ENCODE measurements at places on chromosomes 13 and 19.

GRCh38 chr13:36887758-36888521 is 32.1 kb downstream of the SMAD9 start:
- no peaks in the 10 kb centered on the region for H3K36me3 ChIP-seq
- H3K4me1 ChIP-seq: no peaks in the 10 kb centered on the region
- DNase-seq: no peak
- H3K27ac ChIP-seq: no peak overlapping the region

DNA sequence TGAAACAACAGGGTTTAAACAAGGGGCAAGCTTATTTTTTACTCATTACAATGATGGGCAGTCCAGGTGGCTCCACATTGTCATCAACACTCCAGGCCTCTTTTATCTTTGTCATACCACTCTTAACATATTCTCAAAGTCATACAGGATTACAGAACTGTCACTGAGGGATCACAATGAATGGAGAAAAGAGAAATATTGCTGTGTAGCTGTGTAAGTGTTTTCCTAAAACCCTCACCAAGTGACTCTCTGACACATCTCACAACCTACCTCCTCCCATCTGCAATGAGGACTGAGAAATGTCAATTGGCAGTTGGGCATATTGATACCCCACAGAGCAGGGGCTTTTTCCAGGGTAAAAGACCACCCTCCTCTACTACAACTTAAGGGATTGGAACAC is 562.1 kb downstream of the TBC1D4 start:
- no peak for DNase-seq
- no peak overlapping the region for H3K27ac ChIP-seq
- H3K4me1 ChIP-seq: no peaks in the 10 kb centered on the region
- H3K4me3 ChIP-seq: no peak overlapping the region
- H3K36me3 ChIP-seq: no peaks in the 10 kb centered on the region

GRCh38 chr19:16654140-16654539 is 5.8 kb downstream of the SMIM7 start:
- H3K36me3 ChIP-seq: peaks cover 68% of the 10 kb centered on the region
- no peaks in the 10 kb centered on the region for H3K27me3 ChIP-seq
- H3K27ac ChIP-seq: no peak overlapping the region
- H3K4me3 ChIP-seq: no peak overlapping the region
- no peak for DNase-seq

DNA sequence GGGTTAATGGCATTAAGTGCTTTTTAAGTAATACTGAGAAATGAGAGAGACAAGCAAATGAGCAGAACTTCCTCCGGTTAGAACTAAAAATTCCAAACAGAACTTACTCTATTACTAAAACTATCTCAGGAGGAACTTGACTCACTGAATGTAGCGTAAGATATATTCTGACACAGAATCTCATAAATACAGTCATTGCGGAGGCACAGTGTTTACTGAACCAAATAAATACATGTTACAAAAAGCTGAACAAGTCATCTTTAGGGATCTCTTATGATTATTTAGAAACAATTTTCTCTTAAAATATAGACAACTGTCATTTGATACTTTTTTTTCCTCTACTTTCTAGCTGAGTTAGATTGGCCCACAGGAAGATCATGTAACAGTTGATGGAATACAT is 283.1 kb downstream of the KLF12 start:
- no peaks in the 10 kb centered on the region for H3K27me3 ChIP-seq
- no peak overlapping the region for H3K4me3 ChIP-seq
- DNase-seq: no peak
- H3K4me1 ChIP-seq: no peaks in the 10 kb centered on the region
- no peaks in the 10 kb centered on the region for H3K36me3 ChIP-seq

DNA sequence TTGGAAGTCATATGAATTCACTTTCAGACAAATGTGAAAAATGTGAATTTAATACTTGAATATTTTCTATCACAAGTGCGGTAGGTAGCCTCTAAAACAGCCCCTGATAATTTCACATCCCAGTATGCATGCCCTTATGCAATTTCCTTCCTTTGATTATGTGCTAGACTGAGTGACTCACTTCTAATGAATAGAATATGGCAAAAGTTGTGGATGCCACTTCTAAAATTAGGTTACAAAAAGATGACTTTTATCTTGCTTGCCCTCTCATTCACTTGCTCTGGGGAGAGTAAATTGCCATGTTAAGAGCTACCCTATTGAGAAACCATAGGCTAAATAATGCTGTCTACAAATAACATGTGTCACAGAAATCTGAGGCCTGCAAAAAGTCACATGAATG is 402.5 kb upstream of the PCDH9 start:
- H3K27ac ChIP-seq: no peak overlapping the region
- H3K4me3 ChIP-seq: no peak overlapping the region
- H3K36me3 ChIP-seq: no peaks in the 10 kb centered on the region
- no peak for DNase-seq
- H3K4me1 ChIP-seq: no peaks in the 10 kb centered on the region
- no peaks in the 10 kb centered on the region for H3K27me3 ChIP-seq

GRCh38 chr19:28500982-28501630 is 711.8 kb downstream of the UQCRFS1 start:
- H3K27ac ChIP-seq: no peak overlapping the region
- DNase-seq: no peak
- H3K27me3 ChIP-seq: no peaks in the 10 kb centered on the region
- no peak overlapping the region for H3K4me3 ChIP-seq
- H3K4me1 ChIP-seq: no peaks in the 10 kb centered on the region

DNA sequence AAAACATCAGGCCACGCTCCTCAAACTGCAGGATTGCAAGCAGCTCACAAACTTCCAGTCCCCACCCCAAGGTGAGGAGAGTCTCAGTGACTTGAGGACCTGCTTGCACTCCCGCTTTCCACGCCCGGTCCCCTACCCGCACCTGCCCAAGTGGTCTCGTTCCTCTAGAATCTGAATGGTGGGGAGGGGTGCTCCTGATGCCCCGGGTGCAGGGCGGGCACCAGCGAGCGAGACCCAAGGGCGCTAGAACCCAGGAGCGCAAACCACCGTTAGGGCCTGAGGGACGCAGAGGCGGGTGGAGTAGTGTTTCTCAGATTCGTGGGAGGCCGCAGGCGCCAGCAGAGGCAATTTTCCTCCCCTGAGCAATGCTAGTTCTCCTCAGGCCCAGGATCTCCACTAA is 40.3 kb downstream of the SOX1 start:
- no peak for DNase-seq
- H3K4me1 ChIP-seq: no peaks in the 10 kb centered on the region
- no peak overlapping the region for H3K27ac ChIP-seq
- H3K4me3 ChIP-seq: no peak overlapping the region
- no peaks in the 10 kb centered on the region for H3K36me3 ChIP-seq

- H3K4me3 ChIP-seq: no peak overlapping the region
- no peaks in the 10 kb centered on the region for H3K4me1 ChIP-seq
- no peak overlapping the region for H3K27ac ChIP-seq
Measured at GRCh38 chr13:76756451-76756850, 129.8 kb downstream of the KCTD12 start.

GRCh38 chr13:44103429-44104196 is 223.9 kb downstream of the LACC1 start:
- H3K36me3 ChIP-seq: no peaks in the 10 kb centered on the region
- H3K4me1 ChIP-seq: peaks cover 10% of the 10 kb centered on the region
- no peak for DNase-seq
- H3K27ac ChIP-seq: no peak overlapping the region
- H3K27me3 ChIP-seq: no peaks in the 10 kb centered on the region

DNA sequence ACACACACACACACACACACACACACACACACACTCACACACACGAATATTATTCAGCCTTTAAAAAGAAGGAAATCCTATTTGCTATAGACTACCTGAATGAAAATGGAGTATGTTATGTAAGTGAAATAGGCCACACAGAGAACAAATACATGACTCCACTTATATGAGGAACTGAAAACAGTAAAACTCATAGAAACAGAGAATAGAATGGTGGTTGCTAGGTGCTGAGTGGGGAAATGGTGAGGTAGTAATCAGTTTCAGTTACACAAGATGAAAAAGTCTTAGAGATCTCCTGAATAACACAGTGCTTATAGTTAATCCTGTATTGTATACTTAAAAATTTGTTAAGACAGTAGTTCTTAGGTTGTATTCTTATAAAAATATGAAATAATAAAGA is 8.2 kb downstream of the ZNF677 start:
- no peaks in the 10 kb centered on the region for H3K27me3 ChIP-seq
- H3K4me3 ChIP-seq: no peak overlapping the region
- DNase-seq: no peak
- peaks cover 77% of the 10 kb centered on the region for H3K36me3 ChIP-seq
- H3K4me1 ChIP-seq: no peaks in the 10 kb centered on the region

- H3K27ac ChIP-seq: no peak overlapping the region
- no peaks in the 10 kb centered on the region for H3K4me1 ChIP-seq
- no peaks in the 10 kb centered on the region for H3K27me3 ChIP-seq
Measured at GRCh38 chr13:23599083-23599925, 29.1 kb downstream of the TNFRSF19 start.

- DNase-seq: no peak
- no peak overlapping the region for H3K4me3 ChIP-seq
- H3K27me3 ChIP-seq: no peaks in the 10 kb centered on the region
- H3K36me3 ChIP-seq: no peaks in the 10 kb centered on the region
- H3K4me1 ChIP-seq: no peaks in the 10 kb centered on the region
Measured at GRCh38 chr13:34223984-34224383, 406.0 kb downstream of the RFC3 start.

DNA sequence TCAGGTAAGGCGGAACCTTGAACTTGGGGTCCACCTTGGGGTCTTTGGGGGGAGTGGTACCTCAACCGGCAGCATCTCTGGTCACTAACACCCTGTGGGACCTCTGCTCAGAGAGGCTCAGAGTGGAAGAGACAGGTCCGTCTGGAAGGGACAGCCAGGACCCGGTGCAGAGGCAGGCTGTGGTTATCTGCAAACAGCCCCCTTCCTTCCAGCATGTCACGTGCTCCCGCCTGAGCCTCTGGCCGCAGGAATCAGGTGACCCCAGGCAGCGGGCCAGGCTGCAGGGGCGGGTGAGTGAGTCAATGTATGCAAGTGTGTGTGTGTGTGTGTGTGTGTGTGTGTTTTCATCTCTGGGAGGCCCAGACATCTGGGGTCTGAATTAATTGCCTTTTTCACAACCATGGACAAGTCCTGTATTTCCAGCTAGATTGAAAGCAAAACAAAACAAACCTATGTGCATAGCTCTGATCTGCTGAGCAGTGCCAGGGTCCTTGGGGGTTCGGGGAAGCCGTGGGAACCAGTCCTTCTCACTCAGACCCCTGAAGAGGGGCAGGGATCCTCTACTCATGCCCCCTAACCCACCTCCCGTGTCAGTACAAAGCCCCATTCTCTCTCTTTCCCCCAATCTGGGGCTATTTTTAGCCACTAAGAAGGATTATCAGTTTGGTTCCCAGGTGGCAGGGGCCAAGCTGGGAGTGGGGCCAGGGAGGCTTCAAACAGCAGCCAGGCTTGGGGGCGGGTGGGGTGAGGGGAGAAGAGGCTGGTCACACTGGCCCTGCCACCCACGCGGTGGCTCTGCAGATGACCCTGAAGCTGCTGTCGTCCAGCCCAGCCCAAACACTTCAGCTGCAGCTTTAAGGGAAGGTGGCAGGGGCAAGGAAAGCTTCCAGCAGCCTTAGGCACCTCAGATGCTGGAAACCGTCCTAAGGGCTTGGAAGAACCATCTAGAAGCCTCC is 31.4 kb downstream of the CERS4 start:
- peaks cover 11% of the 10 kb centered on the region for H3K4me1 ChIP-seq
- no peak overlapping the region for H3K4me3 ChIP-seq
- H3K27me3 ChIP-seq: no peaks in the 10 kb centered on the region
- peaks cover 7% of the 10 kb centered on the region for H3K36me3 ChIP-seq

DNA sequence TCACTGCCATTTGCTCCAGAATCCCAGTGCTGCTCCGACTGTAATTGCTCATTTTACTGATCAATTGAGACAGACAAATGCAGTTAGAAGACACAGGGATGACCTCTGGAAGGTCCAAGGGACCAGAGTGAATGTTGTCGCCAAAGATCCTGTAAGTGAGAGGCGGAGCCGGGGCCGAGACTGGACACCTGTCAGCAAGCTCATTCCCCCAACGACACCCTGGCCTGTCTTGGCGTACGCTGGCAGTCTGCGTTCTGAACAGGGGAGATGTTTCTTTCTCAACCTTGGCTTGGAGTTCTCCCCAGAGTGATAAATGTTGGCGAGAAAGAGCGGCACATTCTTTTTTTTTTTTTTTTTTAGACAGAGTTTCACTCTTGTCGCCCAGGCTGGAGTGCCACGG is 24.2 kb downstream of the GADD45B start:
- H3K36me3 ChIP-seq: no peaks in the 10 kb centered on the region
- no peaks in the 10 kb centered on the region for H3K27me3 ChIP-seq
- no peak overlapping the region for H3K4me3 ChIP-seq

DNA sequence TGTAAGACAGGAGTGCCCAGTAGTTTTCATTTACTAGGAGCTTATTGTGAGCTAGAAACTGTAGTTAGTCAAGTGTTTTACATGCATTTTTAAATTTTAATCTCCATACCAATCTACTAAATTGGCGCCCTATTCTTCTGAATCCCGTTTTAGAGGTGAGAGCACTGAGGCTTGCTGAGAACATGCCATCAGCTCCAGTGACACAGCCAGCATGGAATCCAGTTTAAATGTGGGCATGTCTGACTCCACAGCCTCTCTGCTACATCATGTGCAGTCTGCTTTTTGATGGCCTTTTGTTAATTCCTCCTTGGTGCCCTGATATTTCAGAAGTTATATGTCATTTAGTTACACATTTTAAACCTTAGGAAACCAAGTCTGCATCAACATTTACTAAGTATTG is 325.4 kb downstream of the DLEU7 start:
- H3K27me3 ChIP-seq: no peaks in the 10 kb centered on the region
- H3K27ac ChIP-seq: no peak overlapping the region
- DNase-seq: no peak
- H3K4me3 ChIP-seq: no peak overlapping the region
- peaks cover 9% of the 10 kb centered on the region for H3K4me1 ChIP-seq

- peak overlapping the region; percentile 15 for H3K27ac ChIP-seq
- H3K36me3 ChIP-seq: no peaks in the 10 kb centered on the region
- no peaks in the 10 kb centered on the region for H3K27me3 ChIP-seq
- no peak overlapping the region for H3K4me3 ChIP-seq
Measured at GRCh38 chr13:101512650-101513049, 60.2 kb downstream of the ITGBL1 start.

GRCh38 chr19:13505761-13506470 is 363 bp downstream of the CACNA1A start:
- H3K27ac ChIP-seq: no peak overlapping the region
- H3K4me1 ChIP-seq: peaks cover 4% of the 10 kb centered on the region
- peaks cover 10% of the 10 kb centered on the region for H3K27me3 ChIP-seq
- DNase-seq: no peak
- peak overlapping the region; percentile 37 for H3K4me3 ChIP-seq

- no peak overlapping the region for H3K4me3 ChIP-seq
- DNase-seq: no peak
- H3K27me3 ChIP-seq: no peaks in the 10 kb centered on the region
- no peaks in the 10 kb centered on the region for H3K4me1 ChIP-seq
- no peak overlapping the region for H3K27ac ChIP-seq
Measured at GRCh38 chr19:31304831-31305312, 44.4 kb downstream of the TSHZ3 start.

GRCh38 chr13:80116107-80116506 is 224.8 kb downstream of the SPRY2 start:
- H3K4me1 ChIP-seq: no peaks in the 10 kb centered on the region
- H3K36me3 ChIP-seq: no peaks in the 10 kb centered on the region
- no peak overlapping the region for H3K27ac ChIP-seq
- H3K27me3 ChIP-seq: no peaks in the 10 kb centered on the region
- DNase-seq: no peak

- H3K36me3 ChIP-seq: no peaks in the 10 kb centered on the region
- H3K4me1 ChIP-seq: no peaks in the 10 kb centered on the region
- no peaks in the 10 kb centered on the region for H3K27me3 ChIP-seq
- H3K27ac ChIP-seq: no peak overlapping the region
Measured at GRCh38 chr13:77338961-77339401, 12.1 kb upstream of the MYCBP2 start.

- no peak overlapping the region for H3K27ac ChIP-seq
- H3K27me3 ChIP-seq: no peaks in the 10 kb centered on the region
- H3K4me3 ChIP-seq: no peak overlapping the region
- DNase-seq: no peak
Measured at GRCh38 chr13:33743438-33744368, 74.2 kb upstream of the RFC3 start.
